ENCODE measurements at places on chromosomes 2 and 18.
A peak's percentile ranks its signal among the peaks of the same experiment; 100 is the strongest.

GRCh38 chr2:124248386-124248785, 223.3 kb downstream of the CNTNAP5 start:
- DNase-seq, result no peak

DNA sequence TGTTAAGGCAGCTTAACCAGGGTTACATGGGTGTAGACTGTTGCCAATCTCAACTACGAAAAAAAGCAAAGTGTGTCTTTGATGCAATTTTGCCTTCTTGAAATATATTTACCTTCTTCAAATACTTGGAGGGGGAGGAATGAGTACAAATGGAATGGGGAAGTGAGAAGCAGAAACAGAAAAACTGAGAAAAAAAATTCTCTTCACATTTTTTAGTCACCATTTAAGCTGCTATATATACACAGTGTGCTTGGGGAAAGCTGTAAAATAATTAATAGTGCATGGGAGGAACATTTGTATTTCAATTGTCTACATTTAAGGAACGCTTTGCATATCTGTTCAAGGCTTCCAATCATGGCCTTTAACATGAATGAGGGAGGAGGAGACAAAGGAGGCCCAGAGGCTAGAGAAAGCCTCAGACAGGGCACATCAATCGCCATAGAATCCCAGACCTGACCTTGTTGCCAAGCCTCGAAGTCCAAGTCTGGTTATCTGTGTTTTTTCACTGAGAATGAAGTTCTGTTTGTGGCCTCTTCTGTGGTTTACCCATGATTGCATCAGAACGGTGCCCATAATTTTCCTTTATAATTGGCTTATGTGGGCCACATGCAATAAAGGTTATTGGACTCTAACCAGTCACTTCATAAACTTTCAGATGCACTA, 158.6 kb downstream of the PIK3C3 start:
- DNase-seq, result no peak

DNA sequence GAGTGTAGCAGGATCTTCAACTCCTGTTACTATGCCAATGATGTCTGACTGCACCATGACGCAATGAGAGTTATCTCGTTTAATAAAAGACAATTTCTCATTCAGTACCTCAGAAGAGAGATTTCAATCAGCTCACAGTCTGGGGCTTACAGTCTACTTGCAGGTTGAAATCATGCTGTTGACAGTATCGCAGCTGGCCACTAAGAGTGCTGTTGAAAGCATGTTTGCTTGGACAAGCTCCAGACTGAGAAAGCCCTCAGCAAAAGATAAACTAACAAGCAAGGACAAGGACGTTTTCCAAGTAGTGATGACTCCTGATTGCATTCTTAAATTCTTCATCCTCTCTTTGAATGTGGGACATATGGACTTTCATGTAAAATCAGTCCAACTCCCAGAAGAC, 145.2 kb upstream of the SYT4 start:
- no peak for DNase-seq

GRCh38 chr2:201996006-201996405, 37.6 kb upstream of the FZD7 start:
- DNase-seq, result no peak

GRCh38 chr18:27415495-27415894, 230.4 kb upstream of the CHST9 start:
- no peak for DNase-seq

GRCh38 chr18:58800582-58800981, 64.1 kb upstream of the ZNF532 start:
- DNase-seq, result no peak

DNA sequence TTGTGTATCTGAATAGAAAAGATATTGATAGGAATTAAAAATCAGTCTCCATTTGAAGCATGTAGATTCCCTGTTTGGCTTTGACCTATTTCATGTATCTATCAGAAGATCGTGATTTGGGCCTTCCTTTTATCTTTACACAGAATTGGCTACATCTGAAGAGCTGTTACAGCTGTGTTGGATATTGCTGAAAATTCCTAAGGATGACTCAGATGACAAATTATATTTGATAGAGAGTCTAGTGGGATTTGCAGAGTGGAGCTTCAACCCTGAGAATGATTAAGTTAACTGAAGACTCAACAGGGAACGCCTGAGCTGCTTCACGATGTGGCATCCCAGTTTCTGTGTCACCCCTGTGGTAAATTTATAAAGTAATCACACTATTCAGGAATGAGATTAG, 4.9 kb upstream of the COL3A1 start:
- DNase-seq, result no peak

- DNase-seq, result no peak
Measured at GRCh38 chr2:159648643-159649042, 32.3 kb upstream of the BAZ2B start.

- no peak for DNase-seq
Measured at GRCh38 chr2:194526121-194526520, 1130.9 kb upstream of the SLC39A10 start.

DNA sequence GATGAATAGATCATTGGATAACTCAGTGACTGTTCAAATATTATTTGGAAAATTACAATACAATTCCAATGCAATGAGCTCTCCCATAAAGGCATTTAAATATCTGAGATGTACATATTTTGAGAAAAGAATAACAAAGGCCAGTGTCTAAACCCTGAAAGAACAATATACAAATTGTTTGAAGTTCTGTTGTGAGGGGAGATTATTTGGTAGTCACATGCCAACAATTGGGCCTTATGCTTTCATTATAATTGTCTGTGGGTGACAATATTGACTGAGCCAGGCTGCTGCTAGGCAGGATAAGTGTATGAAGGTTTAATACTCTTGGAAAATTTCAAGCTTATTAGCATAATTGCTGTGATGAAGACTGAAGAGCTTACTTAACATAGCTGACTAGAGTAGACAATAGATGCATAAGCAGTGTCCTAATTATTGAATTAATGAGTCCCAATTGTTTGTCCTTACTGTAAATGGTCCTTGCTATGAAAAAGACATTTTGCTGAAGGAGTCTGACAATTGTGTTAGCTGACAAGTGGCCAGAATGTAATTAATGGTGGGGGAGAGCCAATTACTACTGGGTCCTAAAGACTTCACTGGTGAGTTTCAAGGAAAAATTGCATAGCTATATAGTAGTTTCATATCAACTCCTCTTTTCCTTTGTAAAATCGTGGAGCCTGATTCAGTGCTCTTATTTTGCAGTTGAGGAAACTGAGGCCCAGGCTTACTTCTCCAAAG, 5.0 kb upstream of the SMAD2 start:
- DNase-seq, result no peak

- DNase-seq, result no peak
Measured at GRCh38 chr18:7878265-7879211, 311.4 kb downstream of the PTPRM start.

DNA sequence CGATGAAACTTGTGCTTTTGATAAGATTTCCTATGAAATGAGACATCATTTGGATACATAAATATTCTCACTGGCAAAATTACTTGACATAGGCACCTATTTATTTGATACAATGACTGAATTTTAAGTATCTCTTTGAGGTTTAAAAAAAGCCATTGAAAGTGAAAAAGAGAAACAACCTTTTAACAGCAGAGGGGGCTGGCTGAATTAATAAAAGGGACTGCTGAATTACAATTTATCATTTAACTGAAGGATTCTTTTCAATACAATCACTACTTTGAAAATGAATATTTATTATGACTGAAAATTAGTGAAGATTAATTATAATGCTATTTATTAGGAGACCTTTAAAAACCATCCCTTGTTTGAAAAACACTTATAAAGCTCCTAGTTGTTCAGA, 335.3 kb downstream of the DLGAP1 start:
- no peak for DNase-seq

- DNase-seq, result no peak
Measured at GRCh38 chr2:118687698-118688097, 159.8 kb downstream of the EN1 start.

GRCh38 chr2:228689053-228689452, 507.6 kb upstream of the SPHKAP start:
- DNase-seq, result no peak

DNA sequence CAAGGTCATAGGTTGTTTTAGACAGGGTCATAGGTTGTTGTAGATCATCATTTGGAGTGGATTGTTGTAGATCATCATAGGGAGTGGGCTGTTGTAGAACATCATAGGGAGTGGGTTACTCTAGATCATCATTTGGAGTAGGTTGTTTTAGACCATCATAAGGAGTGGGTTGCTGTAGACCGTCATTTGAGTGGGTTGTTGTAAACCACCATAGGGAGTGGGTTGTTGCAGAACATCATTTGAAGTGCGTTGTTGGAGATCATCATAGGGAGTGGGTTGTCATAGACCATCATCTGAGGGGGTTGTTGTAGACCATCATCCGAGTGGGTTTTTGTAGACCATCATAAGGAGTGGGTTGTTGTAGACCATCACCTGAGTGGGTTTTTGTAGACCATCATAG, 9.5 kb upstream of the TRPM8 start:
- DNase-seq, result no peak

- peak; percentile 18 for DNase-seq
Measured at GRCh38 chr2:15939854-15940660, at the start of gene MYCN. Gene MYCN, plus strand, starts transcription at chr2:15940550. Its CDS starts 1,515 bp downstream, at chr2:15942065.

GRCh38 chr2:109136542-109136941, 7.5 kb downstream of the SH3RF3 start:
- no peak for DNase-seq

All from activated CD4-positive, alpha-beta T cell treated with anti-CD3 and anti-CD28 coated beads for 4 hours (primary cell).